ENCODE measurements at places on chromosomes 6 and 20.

- no peak for DNase-seq
These were observed 12.1 kb upstream of the TAB2 start for GRCh38 chr6:149305372-149305771.

GRCh38 chr6:158060455-158061360 is 79.0 kb downstream of the SYNJ2 start:
- DNase-seq, result no peak

GRCh38 chr20:19785983-19786285 is 27.9 kb downstream of the RIN2 start:
- no peak for DNase-seq

DNA sequence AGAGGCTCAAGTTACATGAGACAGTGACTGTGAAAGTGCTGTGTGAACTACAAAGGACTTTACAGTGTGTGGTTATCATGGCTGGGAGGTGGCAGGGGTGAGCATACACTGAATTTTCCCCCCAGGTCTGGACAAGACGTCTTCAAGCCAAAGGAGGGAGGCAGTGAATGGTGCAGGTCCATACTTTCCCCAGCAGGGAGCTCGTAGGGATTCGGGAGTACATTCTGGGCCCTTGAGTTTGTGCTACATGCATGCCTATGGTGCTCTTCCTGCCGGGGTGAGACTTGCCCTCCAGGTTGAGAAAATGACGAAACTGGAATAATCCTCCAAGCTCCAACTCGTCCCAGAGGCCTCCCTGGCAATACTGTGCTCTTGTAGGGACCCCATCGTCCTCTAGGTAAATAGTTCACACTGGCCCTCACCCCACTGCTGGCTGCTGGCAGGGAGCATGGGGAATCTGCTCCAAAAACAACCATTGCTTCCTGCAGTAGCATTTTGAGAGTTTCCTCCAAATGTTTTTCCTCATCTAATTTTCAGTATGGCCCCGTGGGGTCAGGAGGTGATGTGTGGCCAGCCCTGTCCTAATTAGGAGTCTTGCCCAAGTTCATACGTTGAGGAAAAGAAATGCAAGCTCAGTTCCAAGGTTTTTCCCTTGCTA is 57.6 kb downstream of the ZNF831 start:
- no peak for DNase-seq

GRCh38 chr20:43011491-43011890 is 178.2 kb downstream of the PTPRT start:
- DNase-seq, result no peak

- DNase-seq, result no peak
These were observed 49.3 kb upstream of the CD2AP start for GRCh38 chr6:47428288-47428687.

DNA sequence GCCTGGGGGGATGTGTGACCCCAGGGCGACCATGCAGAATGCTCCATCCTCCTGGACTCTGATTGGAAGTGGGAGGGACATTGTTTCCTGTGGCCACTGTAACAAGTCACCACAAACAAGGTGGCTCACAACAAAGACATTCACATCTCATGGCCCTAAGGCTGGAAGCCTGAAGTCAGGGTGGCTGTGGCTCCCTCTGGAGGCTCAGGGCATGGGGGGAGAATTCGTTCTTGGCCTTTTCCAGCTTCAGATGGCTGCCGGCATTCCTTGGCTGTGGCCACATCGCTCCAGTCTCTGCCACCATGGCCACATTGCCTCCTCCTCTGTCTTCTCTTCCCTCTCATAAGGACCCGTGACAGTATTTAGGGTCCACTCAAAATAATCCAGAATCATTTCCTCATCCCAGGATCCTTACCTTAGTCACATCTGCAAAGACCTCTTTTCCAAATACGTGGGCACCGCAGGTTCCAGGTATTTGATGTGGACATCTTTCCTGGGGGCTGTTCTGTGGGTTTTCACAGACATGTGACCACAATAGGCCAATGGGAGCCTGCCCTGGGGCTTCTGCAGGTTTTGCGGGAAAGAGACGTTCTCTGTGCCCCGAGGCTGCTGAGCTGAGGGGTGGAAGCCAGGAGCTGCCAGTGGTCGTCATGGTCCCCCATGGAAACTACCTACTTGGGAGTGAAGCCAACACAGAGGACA is 249.3 kb downstream of the PREX1 start:
- no peak for DNase-seq

- DNase-seq, result no peak
These were observed 107.8 kb downstream of the TOX2 start for GRCh38 chr20:44022464-44022863.

DNA sequence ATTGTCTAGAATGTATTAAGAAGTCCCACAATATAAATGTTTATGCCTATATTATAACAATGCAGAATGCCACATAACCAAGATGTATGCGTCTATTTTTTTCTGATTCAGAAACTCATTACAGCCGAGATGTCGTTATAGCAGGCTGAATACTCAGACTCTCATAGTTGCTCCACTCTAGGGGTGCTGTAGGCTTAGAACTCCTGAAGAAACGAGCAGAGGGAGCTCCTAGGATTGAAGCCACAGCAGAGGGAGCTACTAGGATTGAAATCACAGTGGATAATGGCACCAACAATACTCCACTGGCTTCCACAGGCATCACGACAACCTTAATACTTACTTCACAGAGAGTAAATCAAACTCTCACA is 208.9 kb downstream of the KIF16B start:
- DNase-seq, result no peak

GRCh38 chr20:49283176-49283702 is 5.4 kb upstream of the ZNFX1 start:
- DNase-seq, result no peak

GRCh38 chr20:64108731-64109681 is 1.6 kb upstream of the NPBWR2 start:
- DNase-seq, result no peak

DNA sequence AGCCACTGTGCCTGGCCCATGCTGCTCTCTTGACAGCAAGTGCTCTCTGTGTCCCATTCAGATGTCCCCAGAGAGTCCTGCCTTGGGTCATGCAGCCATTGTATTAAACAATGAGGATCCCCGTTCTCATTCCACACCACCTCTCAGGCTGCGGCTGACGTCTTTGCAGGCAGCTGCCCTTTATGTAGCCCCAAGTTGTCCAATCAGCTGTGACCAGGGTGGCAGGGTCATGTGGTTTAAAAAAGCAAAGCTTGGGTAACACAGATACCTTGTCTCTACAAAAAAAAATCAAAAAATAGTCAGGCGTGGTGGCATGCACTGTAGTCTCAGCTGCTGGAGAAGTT is 13.2 kb downstream of the GCNT2 start:
- no peak for DNase-seq

GRCh38 chr20:62203378-62204030 is 16.6 kb downstream of the HRH3 start:
- no peak for DNase-seq

DNA sequence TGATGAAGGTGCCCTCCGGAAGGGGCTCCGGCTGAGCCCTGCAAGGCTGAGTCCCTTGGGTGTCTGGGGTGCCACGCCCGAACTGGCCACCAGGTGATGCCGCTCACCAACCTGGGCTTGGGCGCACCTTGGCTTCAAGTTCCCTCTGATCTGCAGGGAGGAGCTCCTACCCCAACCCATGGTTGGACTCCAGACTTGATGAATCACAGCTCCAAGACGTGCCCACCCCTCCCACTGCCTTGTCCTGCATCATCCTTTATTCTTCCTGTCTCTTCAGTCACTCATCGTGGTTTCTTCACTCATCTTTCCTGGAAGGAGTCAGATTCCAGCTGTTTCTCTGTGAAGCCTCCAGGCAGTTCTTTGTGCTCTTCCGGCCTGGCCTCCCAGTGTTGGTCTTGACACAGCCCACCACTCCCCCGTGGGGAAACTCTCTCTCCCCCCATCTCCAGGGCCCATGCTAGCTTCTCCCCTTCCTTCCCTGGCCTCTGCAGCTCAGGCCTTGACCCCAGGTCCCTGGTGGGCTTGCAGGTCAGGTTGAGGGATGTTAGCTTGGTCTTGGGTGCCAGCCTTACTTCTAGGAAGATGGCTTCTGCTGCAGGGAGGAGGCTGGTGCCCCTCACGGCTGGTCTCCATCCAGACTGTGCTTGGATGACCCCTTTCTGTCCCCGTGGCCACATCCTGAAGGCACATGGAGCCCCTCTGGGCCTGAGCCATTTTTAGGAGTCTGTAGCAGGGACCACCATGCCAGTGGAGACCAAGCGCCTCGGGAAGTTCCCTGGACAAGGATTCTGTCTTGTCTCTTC is 2.6 kb upstream of the ZBP1 start:
- DNase-seq, result no peak

DNA sequence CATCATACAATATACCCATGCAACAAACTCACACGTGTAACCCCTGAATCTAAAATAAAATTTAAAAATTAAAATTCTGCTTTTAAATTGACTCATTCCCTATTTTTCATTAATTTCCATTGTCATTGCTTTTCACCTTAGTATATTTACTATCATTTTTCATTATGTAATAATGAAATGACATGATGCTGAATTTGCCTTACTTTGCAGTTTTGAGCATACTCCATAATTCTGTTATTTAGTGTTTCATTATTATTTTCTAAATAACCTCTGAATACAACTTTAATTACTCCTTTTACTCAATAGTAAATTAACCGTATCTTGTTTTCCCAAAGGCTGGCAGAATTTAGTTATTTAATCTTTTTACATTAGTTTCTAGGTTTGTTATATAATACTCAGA is 719.6 kb downstream of the DOK5 start:
- no peak for DNase-seq

DNA sequence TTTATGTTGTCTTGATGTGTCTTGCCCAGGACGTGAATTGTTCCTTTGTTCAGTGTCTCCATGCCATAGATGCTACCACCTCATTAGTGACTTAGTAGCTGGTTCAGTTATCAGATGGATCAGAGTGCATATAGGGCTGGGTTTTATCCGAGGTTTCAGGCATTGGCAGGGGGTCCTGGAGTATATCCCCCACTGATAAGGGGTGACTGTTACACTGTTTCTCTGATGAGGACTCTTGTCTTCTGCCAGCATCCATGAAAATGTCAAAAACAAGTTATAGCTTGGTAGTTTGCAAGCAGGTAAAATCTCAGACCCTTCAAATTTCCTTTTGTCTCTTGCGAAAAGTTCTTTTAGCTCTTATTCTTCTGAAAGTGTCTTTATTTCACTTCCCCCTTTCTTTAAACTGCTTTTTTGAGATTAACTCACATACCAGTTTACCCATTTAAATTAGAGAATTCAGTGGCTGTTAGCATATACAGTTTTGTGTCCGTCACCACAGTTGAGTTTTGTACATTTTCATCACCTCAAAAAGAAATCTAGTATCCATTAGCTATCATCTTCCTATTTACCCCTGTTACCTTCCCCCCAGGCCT is 109.2 kb downstream of the CDYL start:
- no peak for DNase-seq

- no peak for DNase-seq
These were observed 201.1 kb downstream of the TFAP2B start for GRCh38 chr6:51019806-51020205.

- DNase-seq, result no peak
These were observed 470.7 kb downstream of the HTR1B start for GRCh38 chr6:76992553-76992952.

DNA sequence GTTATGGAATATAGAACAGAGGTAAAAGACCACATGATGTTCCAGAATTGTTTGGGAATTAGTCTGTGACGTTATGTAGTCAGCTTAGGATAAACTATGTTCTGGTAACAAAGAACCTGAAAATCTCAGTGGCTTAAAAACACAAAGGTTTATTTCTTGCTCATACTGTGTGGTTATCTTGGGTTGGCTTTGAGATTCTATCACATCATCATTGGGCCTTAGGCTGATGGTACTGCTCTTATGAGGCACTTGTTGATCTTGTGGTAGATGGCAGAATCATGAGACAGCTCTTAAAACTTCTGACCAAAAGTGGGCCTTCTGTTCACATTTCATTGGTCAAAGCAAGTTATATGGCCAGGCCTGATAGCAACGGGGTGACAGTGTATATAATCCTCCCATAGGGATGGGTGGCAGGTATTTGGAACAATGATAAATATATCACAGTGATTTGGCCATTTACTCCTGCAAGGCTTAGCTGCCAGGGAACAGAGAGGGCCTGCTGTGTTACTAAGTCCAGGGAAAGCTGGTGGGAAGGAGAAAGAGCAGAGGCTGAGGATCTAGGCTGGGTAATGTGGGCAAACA is 13.5 kb downstream of the DHX35 start:
- DNase-seq, result no peak

- no peak for DNase-seq
These were observed 341.7 kb downstream of the CDH26 start for GRCh38 chr20:60299951-60300350.

DNA sequence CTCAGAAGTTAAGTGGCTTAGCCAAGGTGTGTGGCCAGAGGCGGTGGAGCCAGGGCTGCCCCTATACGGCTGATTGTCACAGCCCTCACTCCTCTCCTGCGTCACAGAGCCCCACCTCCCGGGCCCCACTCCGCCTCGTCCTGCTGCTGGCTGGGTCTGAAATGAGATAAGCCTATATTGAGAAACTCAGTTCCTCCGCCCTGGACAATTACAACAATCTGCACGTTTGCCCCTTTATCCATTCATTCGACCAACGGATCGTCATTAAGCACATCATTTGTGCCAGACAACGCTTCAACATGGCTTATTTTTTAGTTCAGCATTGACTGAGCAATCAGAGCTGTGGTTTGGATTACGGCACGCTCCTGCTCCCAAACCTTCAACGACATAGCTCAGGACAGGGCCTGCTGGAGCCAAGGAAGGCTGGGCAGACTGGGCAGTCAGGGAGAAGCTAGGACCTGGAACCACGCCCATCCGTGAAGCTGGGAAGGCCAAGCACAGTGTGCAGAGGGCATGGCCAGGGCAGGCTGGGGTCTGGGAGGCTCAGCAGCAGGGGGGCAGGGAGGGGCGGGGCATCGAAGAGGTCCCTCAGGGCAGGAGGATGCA is 16.6 kb upstream of the EZR start:
- DNase-seq, result no peak

DNA sequence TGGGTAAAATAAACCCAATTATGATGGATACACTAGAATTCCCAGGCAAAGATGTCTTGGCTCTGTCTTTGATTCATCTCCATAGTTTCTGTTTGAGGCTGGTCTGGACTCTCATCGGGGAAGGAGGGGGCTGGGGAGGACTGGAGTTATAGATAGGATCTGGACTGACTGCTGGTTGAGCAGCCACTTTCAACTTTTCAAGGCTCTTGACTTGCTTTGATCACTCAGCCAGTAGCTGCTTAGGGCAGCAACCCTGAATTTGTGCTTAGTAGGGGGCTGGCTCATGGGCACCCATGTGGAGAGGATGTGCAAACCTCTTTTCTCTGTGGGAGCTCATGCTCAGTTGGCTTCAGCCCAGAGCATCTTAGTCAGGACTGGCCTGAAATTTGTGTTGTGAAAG is 114.0 kb upstream of the NEDD9 start:
- DNase-seq, result no peak

GRCh38 chr6:1993042-1993441 is 252.4 kb downstream of the GMDS start:
- no peak for DNase-seq

DNA sequence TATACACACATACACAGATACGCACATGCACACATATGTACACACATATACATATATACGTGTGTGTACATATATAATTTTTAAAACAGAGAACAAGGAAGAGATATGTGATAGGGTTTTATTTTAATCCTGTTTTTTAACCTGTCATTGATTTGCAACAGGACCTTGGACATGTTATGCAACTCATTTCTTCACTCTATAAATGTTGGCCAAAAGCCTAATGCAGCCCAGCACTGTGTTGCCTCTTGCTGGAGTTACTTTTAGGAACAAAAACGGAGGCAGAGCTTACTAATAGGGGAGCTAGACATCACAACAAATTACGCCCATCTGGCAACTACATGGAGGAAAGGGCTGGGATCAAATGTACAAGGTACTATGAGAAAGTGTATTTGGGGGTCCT is 179.9 kb upstream of the TAB2 start:
- no peak for DNase-seq
